ENCODE measurements at places on chromosomes 1 and 21.

- no peak for DNase-seq
These were observed 62.7 kb downstream of the ADSS2 start for GRCh38 chr1:244388961-244389360.

DNA sequence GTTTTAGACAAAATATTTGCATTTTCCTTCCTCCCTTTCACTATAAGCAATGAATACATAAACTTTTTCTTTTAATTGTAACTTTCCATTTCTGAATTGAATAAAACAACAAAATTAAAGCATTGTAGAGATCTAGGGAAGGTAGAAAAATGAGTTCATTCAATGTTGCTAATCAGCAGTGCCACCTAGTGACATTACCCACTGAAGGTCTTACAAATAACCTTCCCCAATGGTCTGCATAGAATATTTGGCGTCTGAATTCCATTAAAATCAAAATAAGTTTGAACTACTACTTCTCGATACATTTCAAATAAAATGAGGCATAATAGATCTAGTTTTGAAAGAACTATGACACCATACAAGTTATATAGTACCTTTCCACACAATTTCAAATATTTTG lies 19.6 kb downstream of the FH start:
- no peak for DNase-seq

DNA sequence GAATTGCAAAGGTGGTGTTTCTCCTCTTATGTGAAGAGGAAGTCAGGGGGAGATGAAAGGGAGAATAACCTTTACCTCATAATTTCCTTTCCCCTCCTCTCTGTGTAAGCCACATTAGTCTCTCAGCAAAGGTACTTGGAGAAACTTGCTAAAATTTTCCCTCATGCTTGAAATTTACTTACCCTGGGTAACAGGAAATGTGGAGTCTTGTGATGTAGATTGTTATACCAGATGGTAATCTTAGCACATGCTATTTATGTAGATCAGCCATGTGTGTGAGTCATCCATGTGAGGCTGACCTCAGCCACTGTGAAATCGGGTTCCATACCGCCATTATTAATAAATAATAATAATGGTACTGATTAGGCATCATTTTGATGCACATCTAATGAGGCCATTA lies 128.4 kb downstream of the TGFB2 start:
- no peak for DNase-seq

GRCh38 chr1:243837907-243838535 lies 12.0 kb downstream of the AKT3 start:
- no peak for DNase-seq

- DNase-seq, result no peak
These were observed 125.5 kb downstream of the CLEC20A start for GRCh38 chr1:178371235-178371634.

DNA sequence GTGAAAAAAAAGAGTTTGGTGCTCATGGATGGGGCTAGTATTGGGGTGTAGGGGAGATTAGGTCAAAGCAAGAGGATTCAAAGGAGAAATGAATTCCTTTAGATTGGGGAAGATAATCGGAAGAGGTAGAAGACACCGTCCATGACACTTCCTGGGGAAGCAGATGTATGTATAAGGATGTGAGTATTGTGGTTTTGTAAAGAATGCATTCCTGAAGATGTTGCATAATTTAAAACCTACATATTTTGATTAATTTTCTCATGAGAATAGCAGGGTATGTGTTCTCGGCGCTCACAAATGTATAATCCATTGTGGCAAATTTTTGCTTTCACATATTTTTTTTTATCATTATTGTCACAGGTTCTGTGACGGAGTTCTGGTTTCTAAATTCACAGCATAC lies 5.5 kb upstream of the LGALS8 start:
- DNase-seq, result no peak

GRCh38 chr21:15534450-15534886 lies 195.3 kb upstream of the USP25 start:
- no peak for DNase-seq

DNA sequence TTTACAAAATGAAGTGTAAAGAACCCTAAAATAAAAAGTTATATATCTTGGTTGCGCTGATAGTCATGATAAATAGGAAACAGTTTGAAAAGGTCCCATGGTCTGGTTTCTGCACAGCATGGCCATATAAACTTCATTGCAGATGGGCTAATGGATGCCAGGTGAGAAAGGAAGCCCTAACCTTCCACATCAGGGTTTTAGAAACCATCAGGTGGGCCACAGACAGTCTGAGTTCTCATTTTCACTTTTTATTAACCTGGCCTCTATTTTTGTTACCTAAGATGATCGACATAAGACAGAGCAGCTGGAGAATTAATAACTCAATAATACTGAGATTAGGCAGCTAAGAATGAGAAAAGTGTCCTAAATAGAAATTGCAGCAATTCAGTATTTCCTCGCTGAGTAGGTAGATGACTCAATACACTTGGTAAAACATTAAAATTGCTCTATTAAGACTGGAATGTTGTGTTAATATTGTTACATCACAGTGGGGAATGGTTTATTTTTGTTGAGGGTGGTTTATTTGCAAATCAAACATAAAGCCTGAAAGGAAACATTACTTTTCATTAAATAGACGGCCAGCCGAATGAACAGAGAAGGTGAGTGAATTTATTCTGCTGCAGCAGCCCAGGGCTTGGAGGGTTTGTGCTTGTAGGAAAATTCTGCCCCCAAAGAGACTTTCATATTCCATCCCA lies 21.1 kb downstream of the C1orf21 start:
- DNase-seq, result no peak

GRCh38 chr1:222656391-222657155 lies 38.7 kb downstream of the MIA3 start:
- no peak for DNase-seq

DNA sequence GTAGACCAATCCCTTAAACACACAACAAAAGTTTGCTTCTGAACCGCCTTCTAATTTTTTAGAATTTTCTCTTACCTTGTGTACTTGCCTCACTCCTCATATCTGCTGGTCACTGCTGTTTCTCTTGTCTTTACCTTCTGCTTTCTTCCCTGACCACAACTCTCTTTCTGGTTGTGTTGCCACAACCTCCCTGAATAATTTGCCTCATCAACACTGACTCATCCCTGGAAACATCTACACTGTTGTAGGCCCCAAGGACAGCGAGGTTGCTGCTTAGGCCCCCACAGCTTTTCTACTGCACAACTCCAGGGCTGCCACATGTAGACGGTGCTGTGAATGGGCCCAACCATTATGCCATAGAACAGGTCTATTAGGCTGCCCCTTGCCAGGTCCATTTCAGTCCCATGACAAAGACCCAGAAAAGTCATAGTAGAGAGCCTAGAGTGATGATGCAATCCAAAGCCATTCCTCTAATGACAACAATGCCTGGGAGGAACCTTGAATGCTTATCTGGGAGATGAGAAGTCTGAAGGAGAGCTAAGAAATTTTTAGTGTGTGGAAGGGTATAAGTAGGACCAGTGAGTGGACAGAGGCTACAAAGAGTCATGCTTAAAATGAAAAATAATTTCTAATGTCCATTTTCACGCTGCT lies 36.6 kb upstream of the LCE5A start:
- no peak for DNase-seq

DNA sequence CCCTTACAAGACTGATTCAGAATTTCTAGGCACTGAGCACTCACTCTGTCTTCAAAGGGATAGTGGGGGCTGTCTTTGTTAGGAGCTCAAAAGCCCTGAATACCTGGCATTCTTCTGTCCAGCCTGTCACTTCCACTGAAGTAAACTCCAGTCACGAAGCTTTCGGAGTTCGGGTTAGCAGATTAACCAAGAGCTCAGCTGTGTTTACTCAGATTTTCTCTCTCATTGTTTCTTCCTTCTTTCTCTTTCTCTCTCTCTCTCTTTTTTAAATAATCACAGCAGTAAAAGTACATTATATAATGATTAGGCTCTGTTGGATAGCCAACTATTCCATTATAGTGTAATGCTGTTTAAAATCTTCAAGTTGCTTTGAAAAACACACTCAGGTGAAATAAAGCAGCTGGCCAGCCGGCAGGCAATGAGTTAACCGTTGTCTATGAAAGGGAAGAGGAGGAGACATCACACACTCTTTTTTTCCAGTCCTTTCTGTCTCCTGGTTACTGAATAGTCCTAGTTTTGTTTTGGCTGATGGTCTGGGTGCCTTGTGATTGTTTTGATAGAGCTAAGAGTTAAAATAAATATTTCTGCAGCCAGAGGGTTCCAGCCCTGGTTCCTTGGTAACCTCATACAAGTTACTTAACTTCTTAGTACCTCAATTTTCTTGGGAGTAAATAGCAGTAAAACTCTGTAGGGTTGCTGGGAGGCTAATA lies 89.8 kb downstream of the ADSS2 start:
- no peak for DNase-seq

DNA sequence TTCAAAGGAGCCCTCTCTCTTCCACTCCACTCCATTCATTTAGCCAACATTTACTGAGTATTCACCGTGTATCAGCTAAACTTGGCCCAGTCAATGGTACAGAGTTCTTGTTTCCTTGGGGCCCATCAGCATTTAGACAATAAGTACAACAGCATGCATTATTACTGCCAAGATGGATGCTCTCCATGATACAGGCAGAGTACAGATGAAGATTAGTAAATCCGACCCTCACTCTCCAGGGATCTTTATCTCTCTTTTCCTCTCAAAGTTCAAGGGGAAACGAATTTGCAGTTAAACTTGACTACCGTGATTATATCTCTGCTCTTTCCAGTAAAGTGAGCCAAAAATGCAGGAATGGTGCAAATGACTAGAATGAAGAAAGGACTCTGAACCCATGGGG lies 184.6 kb upstream of the DUSP10 start:
- no peak for DNase-seq

- DNase-seq, result no peak
These were observed 64.8 kb downstream of the NAV1 start for GRCh38 chr1:201603613-201604232.

DNA sequence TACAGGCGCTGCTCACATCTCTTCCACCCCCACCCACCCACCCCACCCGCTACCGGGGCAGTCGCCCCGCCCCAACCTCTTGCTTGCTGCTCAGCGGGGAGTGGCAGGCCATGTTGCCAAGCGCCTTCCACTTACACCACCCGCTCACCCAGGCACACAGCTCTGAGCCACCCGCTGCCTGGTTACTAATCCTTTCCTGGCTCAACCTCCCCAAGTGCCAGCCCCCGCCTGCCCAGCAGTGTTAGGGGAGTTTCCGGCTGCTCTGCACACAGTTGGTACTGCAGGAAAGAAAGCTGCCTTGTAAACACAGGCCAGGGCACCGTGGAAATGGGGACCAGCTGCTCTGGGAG lies 56.2 kb downstream of the LACTBL1 start:
- no peak for DNase-seq

DNA sequence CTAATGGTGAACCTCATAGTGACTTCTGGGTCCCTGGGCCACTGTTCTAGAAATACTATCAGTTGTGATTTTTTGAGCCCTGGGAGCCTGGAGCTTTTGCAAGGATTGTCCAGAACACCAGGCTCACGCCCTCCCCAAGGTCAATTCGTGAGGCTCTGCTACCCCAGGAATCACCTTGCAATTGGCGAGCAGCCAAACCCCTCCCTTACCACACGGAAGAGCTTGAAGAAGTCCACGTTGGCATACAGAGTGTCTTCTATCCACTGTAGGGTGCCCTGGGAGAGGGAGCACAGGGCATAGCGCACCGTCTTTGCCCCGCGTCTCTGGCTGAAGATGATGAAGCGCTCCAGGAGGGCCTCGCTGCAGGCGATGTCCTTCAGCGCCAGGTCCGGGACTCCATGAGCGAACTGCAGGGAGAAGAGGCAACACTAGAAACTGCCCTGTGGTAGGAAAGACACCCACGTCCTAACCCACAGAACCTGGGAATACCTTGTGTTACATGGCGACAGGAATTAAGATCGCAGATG lies 22.3 kb downstream of the ABCA4 start:
- no peak for DNase-seq

DNA sequence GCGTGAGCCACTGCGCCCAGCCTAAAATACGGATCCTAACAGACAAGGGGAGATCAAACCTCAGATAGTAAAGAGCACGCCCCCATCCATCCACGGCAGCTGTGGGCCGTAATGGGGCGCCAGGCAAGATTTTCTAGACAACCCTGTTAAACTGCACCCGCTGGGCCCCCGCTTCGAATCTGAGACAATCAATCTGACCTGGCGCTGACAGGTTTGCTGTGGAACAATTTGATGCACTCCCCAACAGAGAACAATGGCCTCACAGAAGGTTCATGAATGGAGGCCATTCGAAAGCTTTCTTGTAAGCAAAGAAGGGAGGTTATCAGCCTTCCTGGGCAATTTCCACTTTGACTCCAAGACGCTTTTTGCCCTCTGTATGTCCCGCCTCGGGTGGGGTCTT lies 30.5 kb downstream of the CLSTN1 start:
- DNase-seq, result no peak

GRCh38 chr1:220369511-220369910 lies 97.3 kb upstream of the RAB3GAP2 start:
- DNase-seq, result no peak

DNA sequence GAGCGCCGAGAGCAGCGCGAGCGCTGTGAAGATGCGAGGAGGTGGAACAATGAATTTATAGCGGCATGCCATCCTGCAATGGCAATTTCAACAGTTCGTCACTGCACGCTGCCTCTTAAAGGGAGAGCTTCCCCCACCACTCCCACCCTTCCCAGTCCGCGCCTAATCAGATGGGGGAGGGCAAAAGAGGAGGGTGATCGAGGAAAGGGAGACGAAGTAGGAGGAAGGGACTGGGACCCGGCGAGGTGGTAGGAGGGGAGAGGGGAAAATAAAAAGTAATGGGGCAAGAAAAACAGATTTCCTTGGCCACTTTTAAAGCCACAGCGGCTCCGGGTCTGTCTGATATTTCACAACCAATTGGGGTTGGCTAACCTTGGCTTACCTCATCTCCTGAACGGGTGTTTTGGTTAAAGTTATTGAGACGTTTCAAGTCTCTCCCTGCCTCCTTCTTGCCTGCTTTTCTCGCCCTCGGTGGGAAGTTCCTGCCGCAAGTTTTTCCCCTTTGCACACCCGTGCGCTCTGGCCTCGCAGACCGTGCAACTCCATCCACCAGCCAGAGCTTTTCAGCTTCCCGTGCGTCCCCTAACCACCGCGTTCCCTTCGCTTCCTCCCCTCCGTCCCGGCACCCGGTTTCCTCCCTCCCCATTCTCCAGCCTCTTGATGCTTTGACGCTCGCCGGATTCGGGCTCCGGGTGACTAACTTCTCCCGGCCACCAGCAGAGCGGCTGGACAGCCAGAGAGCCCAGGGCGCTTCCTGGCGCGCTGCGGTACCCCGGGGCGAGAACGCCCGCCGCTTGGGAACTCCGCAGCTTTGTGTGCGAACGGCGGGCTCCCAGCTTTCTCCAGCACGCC lies at the start of gene ADAMTS5:
ADAMTS5 (minus strand) TSS at position 27 of the 852 bp plus-strand sequence. CDS start 697 bp downstream, outside the sequence.
- DNase-seq, result no peak

GRCh38 chr1:84156210-84156621 lies 12.1 kb downstream of the PRKACB start:
- DNase-seq, result no peak

- DNase-seq, result no peak
These were observed 36.0 kb upstream of the GRIK1 start for GRCh38 chr21:29975776-29976175.

DNA sequence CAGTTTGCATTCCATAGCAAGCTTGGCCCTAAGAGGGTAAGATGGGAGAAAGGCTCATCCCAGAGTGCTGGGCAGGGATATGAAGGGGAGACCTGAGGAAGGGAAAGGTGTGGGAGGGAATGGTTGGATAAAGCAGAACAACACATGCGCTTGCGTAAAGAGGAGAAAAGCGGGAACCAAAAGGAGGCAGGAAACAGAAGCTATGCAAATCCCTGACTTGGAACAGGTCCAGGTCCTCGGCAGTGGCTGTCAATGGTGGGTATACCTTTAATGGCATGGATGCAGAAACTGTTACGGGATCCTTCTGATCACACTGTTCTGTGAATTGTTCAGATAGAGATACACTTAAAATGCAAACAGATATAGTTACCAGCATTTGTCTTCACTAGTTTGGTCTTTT lies 455.6 kb downstream of the SIPA1L2 start:
- no peak for DNase-seq

All from NCI-H187 treated with DMSO at 0.1 percent for 48 hours (cell line).